ENCODE measurements at places on chromosomes 12 and 14.

- no peak for DNase-seq
Observed at GRCh38 chr12:132244724-132245295, 84.6 kb downstream of the GALNT9 start.

- DNase-seq: no peak
Observed at GRCh38 chr14:105273062-105273461, 24.7 kb downstream of the BTBD6 start.

GRCh38 chr12:121505513-121505912 lies 75.3 kb downstream of the KDM2B start:
- no peak for DNase-seq

- DNase-seq: no peak
Observed at GRCh38 chr12:31906557-31907301, 52.5 kb upstream of the RESF1 start.

DNA sequence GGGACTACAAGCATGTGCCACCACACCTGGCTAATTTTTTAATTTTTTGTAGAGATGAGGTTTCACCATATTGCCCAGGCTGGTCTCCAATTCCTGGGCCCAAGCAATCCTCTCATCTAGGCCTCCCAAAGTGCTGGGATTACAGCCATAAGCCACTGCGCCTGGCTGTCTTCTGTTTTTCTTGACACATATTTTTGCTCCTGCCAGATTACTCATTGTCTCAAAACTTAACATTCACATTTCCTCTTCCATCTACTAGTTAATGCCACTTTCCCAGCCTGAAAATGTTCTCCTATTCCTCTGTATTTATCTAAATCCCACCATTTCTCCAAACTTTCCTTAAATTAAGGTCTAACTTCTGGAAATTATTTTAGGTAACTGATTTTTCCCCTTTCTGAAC lies 36.2 kb upstream of the KCNH3 start:
- DNase-seq: no peak

DNA sequence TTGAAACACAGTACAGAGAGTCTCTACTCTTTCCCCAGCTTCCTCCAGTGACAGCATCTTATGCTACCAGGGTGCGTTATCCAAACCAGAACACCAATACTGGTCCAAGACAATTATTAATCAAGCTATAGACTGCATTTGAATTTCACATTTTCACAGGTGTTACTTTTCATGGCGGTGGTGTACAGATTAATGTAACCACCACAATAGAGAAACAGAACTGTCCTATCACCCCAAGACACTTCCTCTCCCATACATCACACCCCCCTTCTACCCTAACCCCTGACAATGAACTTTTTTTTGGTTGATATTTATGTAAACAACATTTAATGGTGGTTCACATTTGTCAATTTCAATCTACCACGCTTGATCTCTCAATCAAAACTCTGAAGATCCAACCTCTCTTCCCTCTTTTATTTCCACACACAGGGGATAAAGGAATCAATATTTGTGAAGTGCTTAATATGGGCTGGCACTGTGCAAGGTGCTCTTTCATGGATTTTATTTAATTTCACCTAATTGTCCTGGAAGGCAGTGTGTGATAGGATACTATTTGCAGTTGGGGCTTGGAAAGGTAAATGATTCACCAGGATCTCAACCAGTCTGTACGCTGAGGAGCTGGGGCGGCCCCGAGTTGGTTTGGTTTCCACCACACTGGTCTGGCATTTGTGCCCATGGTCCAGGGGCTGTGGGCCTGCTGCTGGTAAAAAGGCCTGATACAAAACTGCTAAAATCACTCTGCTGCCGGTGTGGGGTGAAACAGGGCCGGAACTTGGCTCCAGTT lies 54.6 kb upstream of the DICER1 start:
- no peak for DNase-seq
